Fibroblast of skin of left quadriceps (primary cell): ENCODE measurements at places on chromosomes 3 and 15.

GRCh38 chr15:96333131-96334016 is 2.9 kb downstream of the NR2F2 start:
- no peak for DNase-seq

DNA sequence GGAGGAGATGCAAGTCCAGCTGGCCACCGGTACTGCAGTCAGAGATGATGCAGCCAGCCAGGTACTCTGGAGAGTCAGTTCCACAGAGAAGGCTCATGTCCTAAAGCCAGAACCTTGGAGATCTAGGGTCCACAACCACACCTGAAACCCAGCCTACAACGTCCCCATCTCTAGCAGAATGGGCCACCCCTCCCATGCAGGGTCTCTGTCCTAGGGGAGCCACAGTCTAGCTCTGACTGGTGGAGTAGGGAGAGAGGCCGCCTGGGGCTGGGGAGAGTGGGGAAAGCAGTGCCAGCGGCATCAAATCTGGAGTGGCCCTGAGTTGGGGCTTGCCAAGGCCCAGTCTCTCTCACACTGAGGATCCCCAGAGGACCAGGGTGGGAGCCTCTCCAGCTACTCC is 43.5 kb downstream of the PTH1R start:
- no peak for DNase-seq

DNA sequence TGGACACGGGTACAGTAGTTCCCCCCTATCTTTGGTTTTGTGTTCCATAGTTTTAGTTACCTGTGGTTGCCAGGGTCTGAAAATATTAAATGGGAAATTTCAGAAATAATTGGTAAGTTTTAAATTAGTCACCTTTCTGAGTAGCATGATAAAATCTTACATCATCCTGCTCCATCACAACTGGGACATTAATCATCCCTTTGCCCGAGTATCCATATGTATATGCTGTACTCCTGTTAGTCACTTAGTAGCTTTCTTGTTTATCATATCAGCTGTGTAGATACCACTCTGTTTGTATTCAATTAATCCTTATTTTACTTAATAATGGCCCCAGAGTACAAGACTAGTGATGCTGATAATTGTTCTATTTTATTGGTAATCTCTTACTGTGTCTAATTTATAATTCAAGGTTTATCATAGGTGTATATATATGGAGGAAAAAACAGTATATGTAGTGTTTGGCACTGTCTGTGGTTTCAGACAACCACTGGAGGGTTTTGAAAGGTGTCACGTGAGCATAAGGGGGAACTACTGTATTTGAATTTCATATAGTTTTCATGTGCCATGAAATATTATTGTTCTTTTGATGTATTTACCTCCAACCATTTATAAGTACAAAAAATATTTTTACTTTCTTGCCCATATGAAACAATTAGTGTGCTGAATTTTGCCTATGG is 41.4 kb downstream of the CTDSPL2 start:
- DNase-seq: peak; percentile 31

DNA sequence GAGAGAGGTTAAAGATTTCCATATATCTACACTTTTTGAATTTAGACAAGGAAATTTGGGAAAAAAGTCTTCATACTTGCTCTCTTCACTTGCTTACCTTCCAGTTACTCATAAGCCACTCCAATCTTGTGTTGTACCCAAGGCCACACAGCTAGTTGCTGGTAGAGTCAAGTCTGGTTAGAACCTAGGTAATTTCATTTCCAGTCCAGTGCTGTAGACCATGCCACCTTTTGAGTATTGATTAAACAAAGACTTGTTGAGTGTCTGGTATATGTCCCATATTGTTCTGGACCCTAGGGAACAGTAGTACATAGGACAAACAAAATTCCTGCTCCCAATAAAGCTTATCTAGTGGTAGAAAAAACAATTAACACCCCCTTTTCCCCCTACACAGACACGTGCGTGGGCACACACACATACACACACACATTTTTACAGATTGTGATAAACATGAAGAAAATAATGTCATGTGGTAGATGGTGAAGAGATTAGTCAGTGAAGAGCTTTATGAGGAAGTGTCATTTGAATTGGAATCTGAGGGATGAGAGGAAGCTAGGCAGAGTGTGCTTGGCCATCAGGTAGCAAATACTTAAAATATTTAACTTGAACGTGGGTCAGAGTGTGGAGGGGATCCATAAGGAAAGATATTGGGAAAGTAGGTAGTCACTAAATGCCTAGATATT is 2.1 kb downstream of the CMC1 start:
- DNase-seq: no peak

DNA sequence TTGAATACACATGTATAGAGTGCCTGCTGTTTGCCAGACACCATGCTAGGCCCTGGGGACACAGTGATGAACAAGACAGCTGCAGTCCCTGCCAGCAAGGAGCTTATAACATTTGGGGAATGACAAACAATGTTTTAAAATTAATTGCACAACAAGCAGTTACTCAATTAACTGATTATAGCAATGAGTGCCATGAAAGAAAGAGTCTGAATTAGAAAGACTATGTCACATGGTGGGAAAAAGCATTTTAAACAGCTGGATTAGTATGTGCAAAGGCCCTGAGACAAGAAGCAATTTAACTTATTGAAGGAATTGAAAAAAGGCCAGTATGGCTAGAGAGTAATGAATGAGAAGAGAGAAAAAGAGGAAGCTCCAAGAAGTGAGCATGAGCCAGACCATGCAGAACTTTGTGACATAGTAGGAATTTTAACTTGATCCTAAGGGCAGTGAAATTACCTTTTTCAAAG is 64.5 kb upstream of the PLXNA1 start:
- no peak for DNase-seq

DNA sequence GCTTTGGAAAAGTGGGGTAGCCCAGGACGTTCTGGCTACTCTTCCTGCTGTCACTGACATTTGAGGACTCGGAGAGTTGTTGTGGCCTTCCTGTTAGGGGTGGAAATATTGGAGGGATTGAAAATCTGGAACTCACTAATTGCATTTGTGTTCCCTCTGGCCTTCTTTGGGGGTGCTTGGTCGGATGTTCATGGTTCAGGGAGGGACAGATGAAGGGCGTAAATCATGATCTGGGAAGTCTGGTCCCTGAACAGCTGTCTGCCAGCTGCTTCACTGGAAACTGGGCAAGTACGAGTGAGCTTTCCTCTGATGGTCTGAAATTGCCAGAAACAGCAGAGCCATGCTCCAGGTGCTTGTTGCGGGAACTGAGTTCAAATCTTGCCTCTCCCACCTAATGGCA is 327.8 kb upstream of the C2CD4B start:
- no peak for DNase-seq

DNA sequence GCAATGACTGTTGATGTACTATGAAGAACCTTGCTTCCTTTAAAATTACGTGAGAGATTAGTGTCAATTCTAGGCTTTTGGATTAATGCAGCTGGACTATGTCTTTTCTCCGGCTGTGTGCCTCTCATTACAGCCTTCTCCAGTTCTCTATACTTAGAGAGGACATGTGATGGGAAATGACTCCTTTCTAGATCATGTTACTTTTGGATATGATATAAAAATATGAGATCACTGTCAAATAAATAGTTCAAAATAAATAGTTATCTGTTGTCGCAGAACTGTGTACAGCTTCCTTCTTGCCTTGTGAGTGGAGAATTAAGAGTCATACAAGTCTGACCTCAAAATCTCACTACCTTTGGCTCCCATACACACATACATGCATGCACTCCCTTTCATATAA is 592.4 kb downstream of the DIPK2A start:
- no peak for DNase-seq

GRCh38 chr3:197027151-197027895 is 2.3 kb downstream of the MELTF start:
- no peak for DNase-seq

DNA sequence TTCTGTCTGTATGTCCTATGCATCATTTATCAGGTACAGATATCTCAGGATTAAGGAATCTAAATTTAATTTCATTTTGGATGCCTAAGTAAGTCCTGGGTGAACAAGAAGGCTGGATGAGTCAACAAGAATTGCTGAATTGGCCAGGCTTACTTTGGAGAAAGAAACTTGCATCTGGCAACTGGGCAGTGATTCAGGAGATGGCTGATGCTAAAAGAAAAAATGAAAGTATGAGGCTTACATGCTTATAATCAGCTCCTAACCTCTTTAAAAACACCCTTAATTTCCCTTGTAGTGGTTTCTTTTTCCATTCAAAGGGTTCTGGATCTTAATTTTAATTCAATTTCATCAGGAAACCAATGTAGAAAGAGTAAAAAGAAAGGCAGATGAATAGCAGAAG is 228.8 kb upstream of the PEX5L start:
- DNase-seq: peak; percentile 52

GRCh38 chr3:117128872-117129271 is 419.3 kb downstream of the TUSC7 start:
- DNase-seq: no peak

DNA sequence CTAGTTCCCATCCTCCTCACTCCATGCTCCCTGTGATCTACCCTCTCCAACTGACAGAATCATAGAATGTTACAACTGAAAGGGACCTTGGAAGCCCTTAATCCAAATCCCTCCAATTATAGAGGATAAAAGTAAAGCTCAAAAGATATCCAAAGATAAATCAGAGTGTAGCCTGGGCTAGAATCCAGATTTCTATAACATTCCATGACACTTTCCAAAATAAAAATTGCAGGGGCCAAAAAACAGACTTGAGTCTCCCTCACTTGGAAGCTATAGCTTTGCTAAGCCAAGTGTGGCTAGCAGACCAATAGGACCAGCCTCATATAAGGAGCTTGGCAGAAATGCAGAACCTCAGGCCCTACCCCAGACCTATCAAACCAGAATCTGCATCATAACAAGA is 148.1 kb downstream of the NTRK3 start:
- no peak for DNase-seq

DNA sequence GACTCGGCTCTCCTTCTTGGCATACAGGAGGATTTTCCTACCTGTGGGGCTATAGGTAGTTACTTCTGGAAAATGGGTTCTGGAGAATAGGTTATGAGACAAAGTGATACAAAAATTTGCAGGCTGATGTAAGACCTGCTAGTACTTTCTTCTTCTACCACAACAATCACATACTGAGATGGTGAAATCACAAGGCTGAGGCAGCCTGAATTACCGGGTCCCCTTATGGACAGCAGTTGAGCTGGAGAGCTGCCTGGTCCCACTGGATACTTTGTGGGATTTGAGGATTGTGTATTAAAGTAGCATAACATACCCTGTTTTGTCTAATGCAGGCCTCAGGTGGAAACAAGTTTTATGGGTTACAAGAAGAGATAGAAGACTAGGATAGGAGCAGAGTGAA is 86.5 kb upstream of the FAM98B start:
- DNase-seq: peak; percentile 54

GRCh38 chr15:42621996-42622925 is 46.9 kb downstream of the STARD9 start:
- DNase-seq: no peak

- no peak for DNase-seq
Measured at GRCh38 chr15:26974120-26974780, 3.3 kb downstream of the GABRG3 start.

- no peak for DNase-seq
Measured at GRCh38 chr15:67241132-67241855, 13.2 kb downstream of the AAGAB start.
